ENCODE measurements at places on chromosomes 4 and X.

DNA sequence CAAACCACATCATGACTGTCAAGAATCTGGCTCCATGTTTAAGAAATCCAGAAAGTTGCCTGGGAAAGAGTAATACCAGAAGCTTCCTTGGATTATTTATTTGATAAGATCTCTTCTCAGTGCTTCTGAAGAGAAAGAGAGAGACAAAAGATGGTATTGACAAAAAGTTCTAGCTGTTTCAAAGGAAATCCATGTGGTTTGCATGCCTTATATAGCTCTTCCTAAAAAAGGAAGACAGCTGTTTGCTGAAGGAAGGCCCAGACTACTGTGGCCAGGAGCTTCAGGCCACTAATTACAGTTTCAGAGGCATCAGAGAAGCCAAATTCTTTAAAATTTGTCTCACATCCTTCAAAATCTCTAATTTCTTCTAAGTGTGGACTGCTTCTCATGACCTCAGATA, 565.2 kb upstream of the SLIT2 start:
- DNase-seq: no peak

DNA sequence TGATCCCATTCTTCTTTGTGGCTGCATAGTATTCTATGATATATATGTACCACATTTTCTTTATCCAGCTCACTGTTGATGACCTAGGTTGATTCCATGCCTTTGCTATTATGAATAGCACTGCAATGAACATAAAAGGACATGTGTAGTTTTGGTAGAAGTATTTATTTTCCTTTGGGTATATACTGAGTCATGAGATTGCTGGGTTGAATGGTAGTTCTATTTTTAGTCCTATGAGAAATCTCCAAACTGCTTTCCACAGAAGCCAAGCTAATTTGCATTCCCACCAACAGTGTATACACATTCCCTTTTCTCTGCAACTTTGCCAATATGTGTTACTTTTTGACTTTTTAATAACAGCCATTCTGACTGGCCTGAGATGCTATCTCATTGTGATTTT, 278.3 kb downstream of the PCDH18 start:
- peak; percentile 31 for DNase-seq

- DNase-seq: no peak
These were observed 77.2 kb upstream of the FHDC1 start for GRCh38 chr4:152858934-152859333.

DNA sequence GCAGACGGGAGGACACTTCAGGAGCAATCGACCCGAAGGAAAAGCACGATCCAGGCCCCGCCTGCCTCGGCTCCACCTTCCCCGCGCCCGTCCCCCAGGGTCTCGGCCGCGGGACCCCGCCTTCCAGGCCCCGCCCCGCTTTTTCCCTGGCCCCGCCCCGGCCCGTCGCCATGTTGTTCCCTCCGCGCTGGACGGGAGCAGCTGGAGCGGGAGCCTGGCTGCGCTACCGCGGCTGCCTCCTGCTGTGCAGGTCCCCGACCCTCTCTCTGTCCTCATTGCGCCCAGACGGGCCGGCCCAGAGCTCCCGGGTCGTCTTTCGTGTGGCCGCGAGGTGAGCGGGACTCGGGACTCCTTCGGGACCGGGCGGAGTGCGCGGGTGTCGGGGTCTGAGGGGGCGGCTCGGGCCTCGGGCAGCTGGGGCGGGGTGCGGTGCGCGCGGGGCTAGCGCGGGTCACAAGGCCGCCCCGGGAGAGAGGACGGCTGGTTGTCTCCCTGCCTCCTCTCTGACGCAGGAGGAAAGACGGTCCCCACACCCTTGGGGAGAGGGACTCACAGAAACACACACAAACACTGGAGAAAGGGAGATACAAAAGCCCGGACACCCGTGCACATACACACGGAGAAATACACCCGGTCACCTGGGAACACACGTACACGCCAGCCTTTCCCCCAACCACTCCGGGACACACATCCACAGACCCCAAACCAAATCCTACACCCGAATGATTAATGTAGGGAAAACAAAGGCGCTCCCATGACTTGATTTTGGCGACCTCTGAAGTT, at the start of gene RAB9A:
Gene RAB9A (plus strand): TSS at position 171 of the 783 bp plus-strand sequence. CDS start 19,619 bp downstream, outside the sequence.
- DNase-seq: peak; percentile 64

- no peak for DNase-seq
These were observed 2.1 kb upstream of the AVPR2 start for GRCh38 chrX:153902385-153902784.

- DNase-seq: peak; percentile 44
These were observed 412 bp downstream of the SLC10A3 start for GRCh38 chrX:154490021-154490413.

DNA sequence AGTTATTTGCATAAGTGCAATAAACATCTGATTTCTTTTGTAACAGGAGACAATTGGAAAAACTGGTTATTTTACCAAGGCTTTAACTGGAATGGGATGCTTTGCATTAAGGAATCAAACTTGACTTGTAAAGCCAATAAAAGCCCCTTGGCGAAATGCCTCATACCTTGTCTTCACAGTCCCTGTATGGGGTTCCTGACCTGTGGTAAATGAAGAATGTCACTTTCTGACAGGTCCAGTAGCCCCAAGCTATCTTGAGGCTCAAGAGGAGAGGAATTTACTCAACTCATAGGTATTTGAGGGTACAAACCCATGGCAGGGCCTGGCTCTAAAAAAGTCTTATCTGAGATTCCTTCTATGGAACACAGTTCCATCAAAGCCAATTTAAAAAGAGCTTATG, 78.0 kb downstream of the ACOX3 start:
- DNase-seq: no peak

- no peak for DNase-seq
These were observed 14.4 kb downstream of the ENPP6 start for GRCh38 chr4:184203300-184203699.

DNA sequence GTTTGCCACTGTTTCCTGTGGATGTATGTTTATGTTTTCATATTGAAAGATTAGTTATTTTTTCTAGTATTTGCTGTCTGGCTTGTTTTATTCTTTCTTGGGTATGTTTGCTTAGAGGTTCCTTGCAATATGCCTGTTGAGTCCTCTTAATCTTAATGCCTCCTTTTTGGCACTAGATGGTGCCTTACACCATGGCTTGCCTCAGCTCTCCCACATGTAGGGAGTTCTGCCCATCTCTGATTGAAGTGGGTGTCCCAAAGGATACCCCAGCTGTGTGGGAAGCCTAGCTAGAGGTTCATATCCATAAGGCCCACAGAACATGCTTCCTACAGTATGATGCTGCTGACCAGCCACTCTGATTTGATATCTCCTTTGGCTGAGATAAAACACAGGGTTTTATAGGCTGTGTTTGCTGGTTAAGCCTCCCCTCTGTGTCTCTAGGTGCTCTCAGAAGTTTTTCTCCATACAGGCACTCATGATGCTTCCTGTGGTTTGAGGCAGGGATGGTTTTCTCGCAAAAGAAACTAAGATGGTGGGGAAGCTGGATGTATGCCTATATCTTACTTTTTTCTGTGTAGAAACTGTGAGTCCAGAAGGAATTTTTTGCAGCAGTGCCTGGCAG, 162.4 kb downstream of the ASB9 start:
- DNase-seq: no peak

DNA sequence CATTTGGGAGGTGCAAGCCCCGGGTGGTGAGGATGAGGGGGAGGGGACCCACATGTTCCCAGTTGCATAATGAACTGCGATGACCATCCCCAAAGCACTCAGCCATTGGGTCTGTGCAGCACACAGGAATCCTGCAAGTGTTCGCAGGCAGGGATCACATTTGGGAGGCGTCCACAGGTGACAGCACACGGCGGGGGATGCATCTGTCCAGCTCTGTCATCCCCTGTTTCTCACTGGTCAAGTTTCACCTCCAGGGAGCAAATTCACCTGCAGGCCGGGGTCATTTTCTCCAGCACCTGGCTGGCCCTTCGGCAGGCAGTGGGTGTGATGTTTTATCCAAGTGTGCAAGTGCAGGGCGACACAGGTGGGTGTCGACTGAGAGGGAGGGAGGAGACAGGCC, 33.3 kb upstream of the SORCS2 start:
- DNase-seq: no peak

- peak; percentile 49 for DNase-seq
These were observed 1064.6 kb upstream of the SLIT2 start for GRCh38 chr4:19187096-19187495.

- no peak for DNase-seq
These were observed 118.1 kb upstream of the EMCN start for GRCh38 chr4:100635899-100636298.

- peak; percentile 37 for DNase-seq
These were observed 150.8 kb downstream of the AFAP1 start for GRCh38 chr4:7788694-7789425.

DNA sequence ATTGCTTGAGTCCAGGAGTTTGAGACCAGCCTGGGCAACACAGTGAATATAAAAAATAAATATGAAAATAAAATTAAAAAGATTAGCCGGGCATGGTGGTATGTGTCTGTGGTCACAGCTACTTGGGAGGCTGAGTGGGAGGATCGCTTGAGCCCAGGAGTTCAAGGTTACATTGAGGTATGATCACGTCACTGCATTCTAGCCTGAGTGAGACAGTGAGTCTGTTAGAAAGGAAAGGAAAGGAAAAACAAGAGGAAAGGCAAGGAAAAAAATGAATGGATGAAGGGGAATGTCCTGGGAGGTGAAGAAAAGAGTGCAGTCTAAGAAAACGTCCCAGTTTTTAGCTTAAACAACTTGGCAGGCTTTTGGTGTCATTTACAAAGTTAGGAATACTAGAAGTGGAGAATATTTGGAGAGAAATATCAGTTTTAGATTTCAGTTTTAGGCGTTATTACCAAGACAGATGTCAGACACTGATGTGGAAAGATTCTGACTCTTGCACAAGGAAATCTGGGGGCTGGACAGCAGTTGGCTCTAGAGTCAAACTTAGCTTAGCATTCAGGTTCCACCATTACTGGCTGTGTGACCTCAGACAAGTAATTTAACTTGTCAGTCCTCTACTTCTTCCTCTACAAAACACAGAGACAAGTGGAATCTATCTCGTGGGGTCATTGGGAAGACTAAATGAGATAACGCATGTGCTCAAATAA, 139.0 kb downstream of the TSPAN5 start:
- DNase-seq: peak; percentile 89

DNA sequence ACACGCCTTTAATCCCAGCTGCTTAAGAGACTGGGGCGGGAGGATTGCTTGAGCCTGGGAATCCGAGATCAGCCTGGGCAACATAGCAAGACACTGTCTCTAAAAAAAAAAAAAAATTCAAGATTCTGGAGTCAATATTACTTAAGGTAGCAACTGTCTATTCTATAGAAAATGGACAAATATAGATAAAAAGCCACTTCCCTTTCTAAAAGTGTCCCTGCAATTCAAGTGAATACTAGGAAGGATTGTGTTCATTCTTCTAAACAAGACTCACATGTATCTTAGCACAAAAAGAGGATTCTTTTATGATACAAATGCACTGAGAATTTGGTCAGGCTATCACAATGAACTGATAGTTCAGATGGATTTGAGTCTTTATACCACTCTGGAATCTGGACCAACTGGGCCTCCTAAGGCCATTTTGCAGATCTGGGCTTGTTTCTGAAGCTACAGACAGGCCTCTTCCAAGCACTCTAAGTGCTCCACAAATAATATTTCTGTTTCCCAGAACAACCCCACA, 7.0 kb downstream of the PKD2 start:
- DNase-seq: no peak

DNA sequence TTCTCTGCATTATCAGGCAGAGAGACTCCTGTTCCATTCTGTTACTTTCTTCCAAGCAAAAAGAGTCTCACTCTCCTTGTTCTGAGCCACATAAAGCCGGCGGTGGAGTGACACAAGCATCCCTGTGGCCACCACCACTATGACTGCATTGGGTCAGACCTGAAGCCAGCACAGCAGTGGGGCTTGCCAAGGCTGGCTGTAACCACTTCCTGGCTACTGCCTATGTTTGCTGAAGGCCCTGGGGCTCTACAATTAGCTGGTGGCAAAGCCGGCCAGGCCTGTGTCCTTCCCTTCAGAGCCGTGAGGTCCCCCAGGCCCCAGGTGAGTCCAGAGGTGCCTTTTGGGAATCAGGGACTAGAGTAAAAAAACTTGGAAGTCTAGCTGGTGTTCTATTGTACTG, 31.8 kb downstream of the PLAC8 start:
- no peak for DNase-seq

DNA sequence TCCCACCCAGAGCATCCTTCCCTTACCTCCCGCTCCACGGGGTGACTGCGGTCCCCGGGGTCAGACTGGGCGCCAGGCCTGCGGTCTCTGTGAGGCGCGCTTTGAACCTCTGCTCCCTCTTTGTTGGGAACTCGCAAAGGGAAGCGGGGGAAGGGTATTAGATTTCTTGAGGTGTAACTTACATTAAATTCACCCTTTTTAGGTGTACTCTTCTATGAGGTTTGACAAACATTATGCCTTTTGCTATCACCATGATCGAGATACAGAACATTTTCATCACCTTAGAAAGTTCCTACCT, 569 bp downstream of the DCK start:
- DNase-seq: no peak

- no peak for DNase-seq
These were observed 146.2 kb downstream of the GLRA2 start for GRCh38 chrX:14675500-14675899.

GRCh38 chrX:71154196-71154595, 9.6 kb downstream of the NLGN3 start:
- DNase-seq: no peak

DNA sequence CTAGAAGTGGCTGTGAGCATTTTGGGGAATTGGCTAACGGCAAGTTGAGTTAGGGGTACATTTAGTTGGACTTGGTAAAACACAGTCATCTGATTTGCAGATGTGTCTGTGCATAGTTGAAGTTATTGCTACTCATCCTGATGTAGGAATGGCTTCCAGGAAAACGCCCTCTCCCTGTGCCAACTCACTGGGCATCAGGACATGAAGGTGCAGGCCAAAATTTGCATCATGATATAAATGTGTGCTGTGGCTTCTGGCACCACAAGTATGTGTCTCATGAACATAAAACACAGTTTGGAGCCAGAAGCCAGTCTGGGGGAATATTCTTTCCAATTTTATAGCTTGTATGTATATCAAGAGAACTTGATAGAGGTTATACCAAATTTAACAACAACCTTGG, 54.2 kb upstream of the CBR4 start:
- no peak for DNase-seq

DNA sequence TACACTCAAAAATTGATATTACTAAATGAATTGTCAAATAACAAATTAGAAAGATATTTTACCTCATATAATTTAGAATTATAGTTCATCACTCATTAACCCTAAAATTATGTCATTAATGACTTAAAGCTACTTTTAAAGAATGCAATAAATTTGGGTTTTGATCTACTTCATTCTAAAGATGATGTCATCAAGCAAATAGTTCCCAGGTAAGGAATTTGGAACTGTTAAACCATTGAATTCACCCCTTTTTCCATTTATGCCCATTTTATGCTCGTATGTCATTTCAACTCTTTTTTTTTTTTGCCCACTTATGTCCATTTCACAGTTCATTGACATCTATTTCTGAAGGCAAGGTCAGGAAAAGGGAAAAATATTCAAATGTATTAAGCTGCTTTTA, 135.5 kb downstream of the TLL1 start:
- DNase-seq: no peak

GRCh38 chrX:45710081-45710801, 509.6 kb upstream of the DIPK2B start:
- DNase-seq: peak; percentile 59

GRCh38 chr4:124449881-124450280, 262.7 kb downstream of the ANKRD50 start:
- no peak for DNase-seq

- DNase-seq: peak; percentile 25
These were observed 380.6 kb upstream of the SPOCK3 start for GRCh38 chr4:167614866-167615265.

Data from fibroblast of pulmonary artery (primary cell).